GM04504 (cell line): ENCODE measurements at places on chromosomes 6 and 20.

DNA sequence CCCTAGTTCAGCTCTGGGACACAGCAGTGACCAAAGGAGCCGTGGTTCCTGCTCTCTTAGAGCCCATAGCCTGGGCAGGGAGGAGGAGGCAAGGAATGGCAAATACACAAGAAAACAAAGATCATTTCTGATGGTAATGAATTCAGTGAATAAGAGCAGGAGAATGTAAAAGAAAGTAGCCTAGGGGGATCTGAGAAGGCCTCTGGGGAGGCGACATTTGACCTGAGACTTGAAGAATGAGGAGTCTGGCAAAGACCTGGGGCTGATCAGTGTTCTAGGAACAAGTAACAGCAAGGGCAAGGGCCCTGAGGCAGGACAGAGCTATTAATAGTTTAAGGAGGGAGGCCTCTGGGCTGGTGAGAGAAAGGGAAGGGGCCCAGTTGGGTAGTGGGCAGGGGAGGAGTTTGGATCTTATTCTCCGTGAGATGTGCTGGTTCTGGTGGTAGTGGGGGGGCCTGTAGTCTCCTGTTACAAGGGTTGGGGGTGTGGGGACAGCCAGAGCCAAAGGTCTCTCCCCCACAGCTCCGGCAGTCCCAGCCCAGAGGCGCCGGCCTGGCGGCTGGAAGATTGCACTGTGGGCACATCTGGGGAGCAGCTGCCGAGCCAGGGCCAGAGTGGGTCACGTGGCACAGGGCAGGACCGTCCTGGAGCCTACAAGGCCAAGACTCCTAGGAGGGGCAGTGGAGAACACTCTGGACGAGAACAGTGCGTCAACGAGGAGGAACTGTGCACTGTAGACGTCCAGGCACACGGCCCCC, 9.3 kb upstream of the ID1 start:
- peak; percentile 97 for DNase-seq

- DNase-seq: no peak
Measured at GRCh38 chr6:53627391-53628218, 38.0 kb downstream of the KLHL31 start.

DNA sequence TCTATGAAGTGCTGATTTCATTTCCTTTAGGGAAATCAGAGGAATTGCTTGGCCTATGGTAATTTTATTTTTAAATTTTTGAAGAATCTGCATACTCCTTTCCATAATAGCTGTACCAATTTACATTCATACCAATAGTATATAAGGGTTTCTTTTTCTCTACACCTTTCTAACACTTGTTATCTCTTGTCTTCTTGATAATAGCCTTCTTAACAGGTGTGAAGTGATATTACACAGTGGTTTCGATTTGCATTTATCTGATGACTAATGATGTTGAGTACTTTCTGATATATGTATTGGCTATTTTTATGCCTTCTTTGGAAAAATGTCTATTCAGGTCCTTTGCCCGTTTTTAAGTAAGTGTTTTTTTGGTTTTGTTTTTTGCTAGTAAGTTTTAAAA, 40.8 kb downstream of the SMAP1 start:
- no peak for DNase-seq

DNA sequence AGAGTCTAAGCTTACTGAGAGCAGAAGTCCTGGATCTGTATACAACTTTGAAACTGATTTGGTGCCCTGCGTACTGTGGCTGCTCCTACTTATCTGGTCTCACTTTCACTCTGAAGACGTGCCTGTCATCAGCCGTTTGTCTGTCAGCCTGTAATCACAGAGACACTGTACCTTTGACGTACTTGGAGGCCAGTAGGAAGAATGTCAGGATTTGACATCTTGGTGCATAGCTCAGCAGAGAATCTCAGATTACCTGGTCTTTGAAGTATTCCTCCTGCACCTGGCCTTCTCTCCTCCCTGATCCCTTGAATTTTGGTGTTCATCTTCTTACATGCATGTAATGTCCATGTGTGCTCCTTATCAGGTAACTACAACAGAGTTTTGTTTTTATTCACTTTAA, 37.7 kb downstream of the DSE start:
- no peak for DNase-seq

- DNase-seq: no peak
Measured at GRCh38 chr20:63517376-63518309, 2.9 kb upstream of the PPDPF start.

GRCh38 chr6:85114581-85114935, 335.3 kb upstream of the NT5E start:
- DNase-seq: no peak

- no peak for DNase-seq
Measured at GRCh38 chr20:62822788-62823651, 6.2 kb downstream of the COL9A3 start.

DNA sequence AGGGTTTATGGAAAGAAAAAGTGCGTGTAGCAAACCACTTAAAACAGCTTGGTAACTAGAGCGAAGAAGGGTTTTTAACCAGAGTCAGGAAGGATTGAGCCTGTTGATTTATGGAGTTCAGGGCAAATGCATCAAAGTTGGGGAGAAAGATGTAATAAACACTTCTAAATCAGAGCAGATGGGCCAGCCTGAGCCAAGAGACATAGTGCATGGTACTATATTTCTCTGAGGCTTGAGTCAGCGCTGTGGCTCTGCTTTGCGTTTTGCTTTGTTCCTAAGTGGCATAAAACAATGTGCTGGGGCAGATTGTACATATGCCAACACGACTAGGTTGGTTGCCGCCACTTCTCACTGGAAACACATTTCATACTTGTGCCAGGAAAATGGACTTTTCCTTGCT, 111.3 kb downstream of the BCKDHB start:
- DNase-seq: peak; percentile 65

DNA sequence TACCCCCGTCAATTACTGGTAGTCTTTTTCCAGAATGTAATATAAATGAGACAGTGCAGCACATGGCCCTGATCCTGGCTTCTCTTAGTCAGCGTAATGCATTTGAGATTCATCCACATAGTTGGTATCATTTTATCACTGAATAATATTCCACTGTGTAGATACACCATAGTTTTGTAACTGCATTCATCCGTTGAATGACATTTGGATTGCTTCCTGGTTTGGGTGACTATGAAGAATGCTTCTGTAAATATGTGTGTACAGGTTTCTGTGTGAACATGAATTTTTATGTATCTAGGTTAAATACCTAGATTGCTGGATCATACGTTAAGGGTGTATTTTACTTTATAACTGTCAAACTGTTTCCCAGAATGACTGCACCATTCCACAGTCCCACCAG, 62.6 kb upstream of the STMND1 start:
- DNase-seq: no peak

DNA sequence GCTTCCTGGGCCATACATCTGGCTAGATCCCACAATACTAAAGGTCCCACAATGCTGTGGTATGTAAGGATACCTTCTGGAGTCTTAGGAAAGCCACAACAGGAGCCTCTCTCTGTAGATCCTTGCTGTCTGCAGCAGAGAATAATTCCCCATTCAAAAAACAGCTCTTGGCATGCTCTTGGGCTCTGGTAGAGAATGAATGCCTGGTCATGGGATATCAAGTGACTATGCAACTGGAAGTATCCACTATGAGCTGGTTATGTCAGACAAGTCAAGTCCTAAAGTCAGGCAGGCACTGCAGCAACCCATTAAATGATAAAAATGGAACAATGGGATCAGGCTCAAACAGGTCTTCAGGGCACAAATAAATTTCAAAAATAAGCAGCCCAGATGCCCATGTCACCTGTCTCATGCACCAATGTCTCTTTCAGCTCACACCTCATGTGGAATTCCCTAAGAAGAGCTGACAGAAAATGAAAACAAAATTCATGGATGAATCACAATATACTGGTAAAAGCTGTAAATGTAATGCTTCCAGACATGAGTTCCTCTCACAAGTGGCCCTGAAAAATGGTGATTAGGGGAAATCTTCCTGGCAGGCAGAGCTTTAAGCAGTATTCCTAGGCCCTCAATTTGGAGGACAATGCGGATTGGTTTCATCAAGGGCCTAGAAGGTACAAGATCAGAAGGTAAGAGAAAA, 4.3 kb downstream of the AK9 start:
- DNase-seq: no peak

GRCh38 chr20:62121776-62122653, at the start of gene LSM14B:
Gene LSM14B, plus strand, starts transcription at chr20:62122475. Its CDS starts 192 bp downstream, at chr20:62122667.
- peak; percentile 93 for DNase-seq

GRCh38 chr20:48886194-48886593, 35.3 kb upstream of the ARFGEF2 start:
- no peak for DNase-seq

GRCh38 chr20:35151736-35152135, 4.6 kb upstream of the EDEM2 start:
- peak; percentile 75 for DNase-seq

DNA sequence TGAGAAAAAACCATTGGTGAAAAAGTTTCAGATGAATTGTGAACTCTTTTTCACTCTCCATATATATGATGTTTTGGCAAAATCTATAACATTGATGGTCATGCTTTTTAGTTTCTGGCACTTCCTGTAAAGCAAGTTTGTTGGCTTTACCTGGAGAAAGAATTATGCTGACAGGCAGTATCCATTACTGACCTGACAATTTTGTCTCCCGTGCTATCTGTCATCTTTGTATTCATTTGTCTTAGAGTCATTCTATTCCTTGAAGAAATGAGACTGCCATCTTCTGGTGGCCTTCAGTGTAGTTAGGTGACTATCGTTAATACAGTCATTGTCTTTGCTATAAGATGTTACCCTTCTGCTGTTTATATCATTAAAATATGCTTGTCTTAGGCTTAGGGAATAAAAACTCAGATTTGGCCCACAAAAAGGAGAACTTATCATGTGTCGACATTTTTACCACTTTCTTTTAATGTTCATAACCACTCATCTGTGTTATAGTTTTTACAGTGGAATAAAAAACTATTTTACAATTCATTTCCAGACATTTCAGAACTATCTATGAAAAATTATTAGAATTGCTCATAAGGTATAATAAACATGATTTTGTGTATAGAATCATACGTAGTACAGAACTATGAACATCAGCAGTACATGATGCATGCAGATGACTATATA, 707.0 kb downstream of the EPM2A start:
- peak; percentile 18 for DNase-seq

DNA sequence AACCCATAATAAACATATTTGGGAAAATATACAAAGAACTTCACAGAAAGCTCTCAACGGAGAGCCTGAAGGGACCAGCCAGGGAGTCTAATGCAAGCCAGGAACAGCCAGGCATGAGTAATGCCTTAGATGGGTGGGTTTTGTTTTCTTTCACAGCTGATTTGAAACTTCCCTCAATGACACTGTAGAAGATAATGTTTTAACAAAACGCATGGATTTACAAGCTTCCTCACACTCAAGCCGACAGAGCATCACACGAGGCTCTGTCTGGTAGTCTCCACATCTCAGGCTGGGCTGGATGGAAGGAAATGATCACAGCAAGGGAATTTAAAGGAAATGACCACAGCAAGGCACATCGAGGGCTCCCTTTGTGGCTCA, 113.9 kb downstream of the GMPR start:
- peak; percentile 60 for DNase-seq

DNA sequence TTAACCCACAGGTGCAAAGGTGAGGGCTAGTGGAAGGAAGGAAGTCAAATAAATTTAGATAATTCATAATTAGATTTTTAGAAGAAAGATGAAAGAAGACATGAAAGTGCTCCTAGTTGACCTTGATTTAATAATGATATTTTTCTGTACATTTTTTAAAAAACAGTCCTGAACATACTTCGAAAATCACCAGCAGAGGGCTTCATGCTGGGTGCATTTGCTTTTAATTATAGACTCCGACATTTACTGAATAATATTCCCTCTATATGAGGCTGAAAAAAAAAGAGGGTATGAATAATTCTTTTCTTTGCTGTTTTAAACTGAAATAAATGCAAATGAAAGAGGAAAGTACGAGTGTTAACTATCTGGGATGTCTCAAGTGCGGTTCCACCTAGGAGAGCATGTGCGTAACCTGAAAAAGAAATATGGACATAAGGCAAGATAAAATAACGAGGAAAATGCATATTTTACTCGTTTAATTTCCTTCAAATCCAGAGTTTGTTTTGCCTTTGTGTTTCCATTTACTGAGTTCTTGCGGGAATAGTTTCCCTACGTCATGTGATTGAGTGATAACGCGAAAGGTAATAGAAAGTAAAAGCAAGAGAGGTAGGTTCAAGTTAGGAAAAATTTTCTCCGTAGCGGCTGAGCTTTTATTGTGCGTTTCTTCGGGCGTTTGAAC, 3.1 kb upstream of the TFAP2B start:
- DNase-seq: no peak

GRCh38 chr20:32609111-32609773, 24.1 kb upstream of the NOL4L start:
- DNase-seq: no peak
